Aorta (tissue), 5 donors: ENCODE measurements at places on chromosomes 13 and 19. TPM values are rescaled to one million over a fixed set of nuclear protein-coding genes. Genes with fewer than 3 reads are reported as not detected.

Gene LHB
- polyA plus RNA-seq: 1.8 TPM

Gene ZNF99
- polyA plus RNA-seq: not detected

Gene AMH
- 3.1 TPM for polyA plus RNA-seq

DNA sequence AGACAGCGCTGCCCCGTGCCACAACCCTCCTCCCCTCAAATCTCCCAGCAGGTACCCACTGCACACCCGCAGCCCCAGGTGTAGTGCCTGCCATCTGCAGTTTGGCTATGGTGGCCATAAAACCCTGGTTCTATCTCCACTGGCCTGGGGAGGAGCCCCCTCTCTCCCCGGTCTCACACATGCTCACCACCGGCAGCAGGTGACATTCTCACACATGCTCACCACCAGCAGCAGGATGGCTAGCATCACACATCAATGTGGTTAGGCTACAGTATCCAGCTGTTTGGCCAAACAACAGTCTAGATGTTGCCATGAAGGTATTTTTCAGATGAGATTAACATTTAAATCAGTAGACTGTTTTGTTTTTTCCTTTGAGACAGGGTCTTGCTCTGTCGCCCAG, 31.1 kb downstream of the ELL start:
- no peak for DNase-seq

- no peak for DNase-seq
Measured at GRCh38 chr13:61831026-61831425, 415.4 kb upstream of the PCDH20 start.

GRCh38 chr13:90270226-90270625, 1077.3 kb upstream of the MIR17HG start:
- DNase-seq: no peak

DNA sequence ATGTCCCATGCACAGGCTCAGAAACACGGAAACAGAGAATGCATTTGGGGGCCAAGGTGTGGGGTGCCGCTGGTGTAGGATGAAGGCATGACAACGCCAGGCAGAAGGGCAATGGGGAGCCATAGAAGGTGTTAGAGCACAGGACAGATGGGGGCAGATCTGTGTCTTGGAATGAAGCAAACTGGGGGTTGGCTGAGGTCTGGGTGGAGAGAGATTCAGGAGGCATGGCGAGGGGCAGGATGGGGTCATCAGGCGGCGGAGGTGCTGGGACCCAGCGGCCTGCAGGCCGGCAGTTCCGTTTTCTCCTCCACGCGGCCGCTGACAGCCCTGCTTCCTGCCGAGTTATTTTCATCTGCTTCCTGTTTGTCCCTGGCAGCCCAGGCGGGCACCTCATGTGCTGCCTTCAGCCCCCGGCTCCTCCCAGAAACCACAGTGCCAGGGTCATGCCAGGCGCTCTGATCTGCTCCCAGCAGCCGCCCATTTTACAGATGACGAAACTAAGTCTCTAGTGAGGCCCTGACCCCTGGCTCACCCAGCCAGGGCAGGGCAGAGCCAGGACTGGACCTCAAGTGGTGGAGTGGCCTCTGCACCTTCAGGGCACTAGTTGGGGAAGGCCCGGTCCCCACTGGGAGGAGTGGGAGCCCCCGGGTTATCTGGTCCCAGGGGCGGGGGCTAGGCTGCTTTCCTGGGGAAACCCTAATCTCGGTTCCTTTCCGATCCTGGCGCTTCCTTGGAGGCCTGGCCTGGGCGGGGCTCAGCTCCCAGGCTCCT, 2.2 kb downstream of the ARHGAP45 start:
- DNase-seq: peak; percentile 83

- DNase-seq: peak; percentile 96
Measured at GRCh38 chr19:8342684-8343482, at the start of gene KANK3. TSS of gene KANK3 (minus strand) at chr19:8343262. CDS start at chr19:8337828, 5,434 bp downstream.
